ENCODE measurements at places on chromosomes 3 and 15.
A peak's percentile ranks its signal among the peaks of the same experiment; 100 is the strongest.

- no peak for ATAC-seq
Observed at GRCh38 chr3:8458711-8459110, 42.9 kb upstream of the LMCD1 start.

GRCh38 chr3:47296562-47297302, 14.0 kb downstream of the KLHL18 start:
- no peak for ATAC-seq

DNA sequence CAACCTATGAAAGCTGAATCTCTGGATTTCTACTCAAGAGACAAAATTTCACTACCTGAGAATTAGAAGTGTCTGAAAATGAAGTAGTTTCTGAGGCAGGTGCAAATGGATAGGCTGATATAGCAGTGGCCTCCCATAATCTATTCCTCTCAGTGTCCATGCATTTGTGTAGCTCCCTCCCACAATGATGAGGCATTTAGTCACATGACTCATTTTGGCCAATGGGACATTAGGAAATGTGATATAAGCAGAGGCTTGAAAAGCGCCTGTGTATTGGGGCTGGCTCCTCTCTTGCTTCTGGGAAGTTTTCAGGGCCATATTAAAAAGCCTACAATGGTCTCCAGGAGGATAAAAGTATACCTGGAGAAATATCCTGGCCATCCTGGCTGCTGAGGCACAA, 79.7 kb upstream of the MRPL3 start:
- no peak for ATAC-seq

GRCh38 chr3:21409401-21409800, 341.6 kb downstream of the ZNF385D start:
- ATAC-seq = no peak

- ATAC-seq = no peak
Observed at GRCh38 chr3:156639414-156640023, 34.9 kb upstream of the TIPARP start.

DNA sequence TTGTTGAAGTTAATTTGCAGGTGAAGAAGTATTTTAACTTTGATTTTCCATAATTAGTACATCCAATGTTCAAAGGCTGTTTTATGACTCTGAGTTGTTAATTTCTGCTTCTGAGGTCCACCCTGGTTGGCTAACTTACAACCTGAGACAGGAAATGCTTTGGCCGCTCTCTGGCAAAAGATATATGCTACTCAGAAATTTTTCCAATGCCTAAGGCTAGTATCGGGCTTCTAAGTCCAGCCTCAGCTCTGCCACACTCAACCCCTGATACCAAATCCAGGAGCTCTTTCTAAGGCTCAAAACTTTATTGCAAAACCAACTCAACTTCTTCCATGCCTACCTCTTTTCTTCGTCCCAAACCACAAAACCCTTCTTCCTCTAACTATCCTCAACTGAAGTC, 192.9 kb downstream of the NEK10 start:
- ATAC-seq = no peak

DNA sequence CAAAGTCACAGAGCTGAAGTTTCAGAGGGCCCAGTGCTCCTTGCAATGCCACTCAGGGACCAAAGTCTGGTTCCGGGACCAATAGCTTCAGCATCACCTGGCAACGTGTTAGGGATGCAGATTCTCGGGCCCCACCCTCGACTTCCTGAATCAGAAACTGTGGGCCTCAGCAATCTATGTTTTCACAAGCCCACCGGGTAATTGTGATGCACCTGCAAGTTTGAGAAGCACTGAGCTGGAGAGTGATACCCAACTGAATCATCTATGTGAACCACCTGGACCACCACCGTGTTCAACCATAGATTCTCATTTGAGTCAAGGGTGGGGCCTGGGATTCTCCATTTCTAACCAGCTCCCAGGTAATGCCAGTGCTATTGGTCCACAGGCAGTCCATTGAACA, 55.7 kb downstream of the CORO2B start:
- ATAC-seq = no peak

- ATAC-seq = no peak
Observed at GRCh38 chr3:170010498-170010897, 27.3 kb upstream of the GPR160 start.

GRCh38 chr15:85689729-85690128, 105.0 kb downstream of the KLHL25 start:
- no peak for ATAC-seq

GRCh38 chr3:37131860-37132144, 42.6 kb downstream of the LRRFIP2 start:
- ATAC-seq = no peak

GRCh38 chr3:114545193-114545592, 251.4 kb downstream of the TIGIT start:
- ATAC-seq = no peak

- ATAC-seq = no peak
Observed at GRCh38 chr3:192216067-192216466, 511.3 kb downstream of the FGF12 start.

DNA sequence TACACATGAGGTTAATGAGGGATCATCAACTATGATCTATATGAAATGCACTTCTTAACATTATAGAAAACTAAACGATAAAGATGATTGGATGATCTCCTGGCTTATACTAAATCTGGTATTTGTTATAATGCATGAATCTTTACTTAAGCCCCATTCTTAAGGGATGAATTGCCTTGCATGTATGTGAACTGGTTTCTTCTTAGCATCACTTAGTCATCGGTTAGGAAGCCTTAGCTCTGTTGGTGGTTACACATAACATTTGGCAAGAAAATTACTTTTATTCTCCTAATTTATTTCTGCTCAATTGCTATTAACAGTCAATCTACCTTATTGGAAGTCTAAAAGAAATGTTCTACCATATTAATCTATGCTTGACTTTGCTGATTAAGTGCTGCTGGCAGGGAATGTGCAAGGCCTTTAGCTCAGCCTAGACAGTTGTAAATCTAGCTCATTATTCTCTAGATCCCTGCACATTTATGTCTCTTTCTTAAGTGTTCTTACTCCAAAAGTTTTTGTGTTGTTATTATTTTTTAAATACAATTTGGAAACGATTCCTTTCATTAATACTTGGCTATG, 356.0 kb downstream of the ZPLD1 start:
- ATAC-seq = peak; percentile 95

GRCh38 chr3:170162052-170162451, 19.5 kb downstream of the PHC3 start:
- ATAC-seq = no peak

- ATAC-seq = no peak
Observed at GRCh38 chr3:105532251-105532650, 165.5 kb downstream of the ALCAM start.

DNA sequence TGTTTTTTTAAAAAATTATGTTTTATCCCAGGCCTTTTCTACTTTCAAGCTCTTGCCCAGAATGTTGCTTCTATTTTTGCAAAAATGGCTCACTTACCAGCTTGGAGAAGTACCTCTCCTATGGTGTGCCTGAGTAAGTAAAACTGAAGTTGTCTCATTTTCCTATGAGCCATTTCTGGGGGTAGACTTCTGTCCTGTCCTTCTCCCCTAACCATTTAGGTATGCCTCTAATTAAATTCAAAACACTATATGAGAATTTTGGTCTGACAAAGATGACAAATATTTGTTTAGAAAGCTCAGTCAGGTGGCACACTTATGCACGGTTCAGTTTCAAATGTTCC, 282.5 kb upstream of the ICE2 start:
- no peak for ATAC-seq

DNA sequence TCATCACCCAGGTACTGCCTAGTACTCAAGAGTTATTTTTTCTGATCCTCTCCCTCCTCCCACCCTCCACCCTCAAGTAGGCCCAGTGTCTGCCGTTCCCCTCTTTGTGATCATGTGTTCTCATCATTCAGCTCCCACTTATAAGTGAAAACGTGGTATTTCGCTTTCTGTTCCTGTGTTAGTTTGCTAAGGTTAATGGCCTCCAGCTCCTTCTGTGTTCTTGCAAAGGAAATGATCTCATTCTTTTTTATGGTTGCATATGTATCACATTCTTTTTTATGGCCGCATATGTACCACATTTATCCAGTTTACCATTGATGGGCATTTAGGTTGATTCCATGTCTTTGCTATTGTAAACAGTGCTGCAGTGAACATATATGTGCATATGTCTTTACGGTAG, 8.2 kb upstream of the GANC start:
- no peak for ATAC-seq

GRCh38 chr3:187186801-187187421, 10.4 kb upstream of the RTP1 start:
- peak; percentile 85 for ATAC-seq

GRCh38 chr3:186247821-186248814, 113.9 kb downstream of the DGKG start:
- no peak for ATAC-seq

- ATAC-seq = no peak
Observed at GRCh38 chr3:194109192-194109863, 26.6 kb upstream of the HES1 start.

DNA sequence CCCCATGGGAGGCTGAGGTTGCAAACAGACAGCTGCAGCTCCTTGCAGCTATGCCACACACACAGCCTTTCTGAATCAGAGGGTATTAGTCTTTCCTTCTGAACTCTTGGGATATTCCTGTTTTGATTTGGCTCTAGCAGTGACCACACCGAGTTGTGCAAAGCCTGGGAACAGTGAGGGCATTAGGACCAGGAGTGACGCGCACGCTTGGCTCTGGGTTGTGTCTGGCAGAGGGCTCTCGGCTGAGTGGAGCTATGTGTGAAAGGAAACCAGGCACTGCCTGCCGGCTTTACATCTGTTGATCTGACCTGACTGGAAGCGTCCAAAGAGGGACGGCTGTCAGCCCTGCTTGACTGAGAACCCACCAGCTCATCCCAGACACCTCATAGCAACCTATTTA, at the start of gene GALNT15:
GALNT15 (plus strand) TSS at position 292 of the 400 bp plus-strand sequence. CDS start 472 bp downstream, outside the sequence.
- peak; percentile 89 for ATAC-seq

DNA sequence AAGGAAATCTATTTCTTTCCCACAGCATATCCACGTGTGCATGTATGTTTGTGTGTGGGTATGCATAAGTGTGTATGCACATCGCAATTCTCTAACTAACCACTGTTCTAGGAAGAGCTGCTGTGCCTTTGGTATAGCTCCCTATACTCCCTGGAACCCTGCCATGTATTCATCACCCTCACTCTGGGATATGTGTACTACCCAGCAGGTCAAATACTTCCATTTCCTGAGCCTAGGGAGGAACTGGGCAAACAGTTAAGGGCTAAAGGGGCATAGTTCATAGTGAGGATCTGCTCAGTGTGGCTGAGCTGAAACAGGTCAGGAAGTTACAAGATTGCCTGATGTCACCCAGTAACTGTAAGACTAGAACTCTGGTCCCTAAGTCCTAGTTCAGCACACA, 260.4 kb downstream of the RPLP1 start:
- ATAC-seq = no peak
